SJCRH30 (cell line): ENCODE measurements at places on chromosomes 1 and 21. TPM values are rescaled to one million over a fixed set of nuclear protein-coding genes. Genes with fewer than 3 reads are reported as not detected.
A peak's percentile ranks its signal among the peaks of the same experiment; 100 is the strongest.

DNA sequence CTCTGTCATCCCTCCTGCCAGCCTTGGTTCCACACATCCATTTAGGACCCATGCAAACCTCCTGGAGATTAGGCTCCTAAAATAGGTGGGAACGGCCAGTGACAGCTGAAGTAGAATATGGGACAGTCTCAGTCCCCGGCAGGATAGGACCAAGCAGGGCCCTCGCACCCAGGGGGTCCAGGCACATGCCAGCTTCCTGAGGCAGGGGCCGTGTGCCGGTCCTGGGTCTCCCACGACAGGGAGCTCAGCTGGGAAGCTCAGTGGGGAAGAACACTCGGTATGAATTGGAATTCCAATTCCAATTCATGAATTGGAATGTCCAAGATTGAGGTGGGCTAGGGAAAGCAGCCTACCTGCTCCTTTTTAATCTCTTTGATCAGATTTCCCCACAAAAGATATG is 9.8 kb downstream of the MUL1 start:
- H3K4me3 ChIP-seq = no peak overlapping the region
- DNase-seq = no peak
- peaks cover 11% of the 10 kb centered on the region for H3K4me1 ChIP-seq
- no peaks in the 10 kb centered on the region for H3K27me3 ChIP-seq
- no peak overlapping the region for H3K27ac ChIP-seq

DNA sequence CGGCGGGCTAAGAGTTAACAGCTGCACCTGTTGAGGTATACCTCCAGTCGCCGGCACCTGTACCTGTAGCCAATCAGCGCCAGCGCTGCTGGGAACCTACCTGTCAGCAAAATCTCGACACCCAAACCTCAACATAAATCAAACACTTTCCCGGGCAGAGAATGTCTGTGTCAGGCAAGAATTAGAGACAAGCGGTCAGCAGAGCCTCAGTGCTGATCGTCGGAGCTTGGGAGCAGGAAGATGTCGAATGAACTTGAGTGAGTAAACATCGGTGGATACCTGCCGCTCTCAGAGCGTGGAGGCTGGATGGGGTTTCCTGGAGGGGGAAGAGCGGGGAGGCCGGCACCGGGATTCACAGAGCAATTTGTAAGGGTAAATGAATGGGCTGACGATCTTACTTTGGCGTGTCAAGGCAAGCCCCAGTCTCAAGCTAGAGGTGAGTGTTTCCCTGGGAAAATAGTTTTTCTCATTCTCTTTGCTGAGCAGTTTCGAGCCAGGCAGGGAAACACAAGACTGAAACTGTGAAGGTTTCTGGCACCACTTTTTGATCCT is at the start of gene GRHL3:
GRHL3 (plus strand) TSS at position 46 of the 552 bp plus-strand sequence; CDS start at position 241, 195 bp downstream.
- H3K4me1 ChIP-seq = 0 out of 2 replicates have a peak, but pooled peaks cover 7% of the 10 kb centered on the region
- DNase-seq = no peak
- H3K4me3 ChIP-seq = no peak within 1 kb of the TSS
- H3K27ac ChIP-seq = no peak within 1 kb of the TSS

DNA sequence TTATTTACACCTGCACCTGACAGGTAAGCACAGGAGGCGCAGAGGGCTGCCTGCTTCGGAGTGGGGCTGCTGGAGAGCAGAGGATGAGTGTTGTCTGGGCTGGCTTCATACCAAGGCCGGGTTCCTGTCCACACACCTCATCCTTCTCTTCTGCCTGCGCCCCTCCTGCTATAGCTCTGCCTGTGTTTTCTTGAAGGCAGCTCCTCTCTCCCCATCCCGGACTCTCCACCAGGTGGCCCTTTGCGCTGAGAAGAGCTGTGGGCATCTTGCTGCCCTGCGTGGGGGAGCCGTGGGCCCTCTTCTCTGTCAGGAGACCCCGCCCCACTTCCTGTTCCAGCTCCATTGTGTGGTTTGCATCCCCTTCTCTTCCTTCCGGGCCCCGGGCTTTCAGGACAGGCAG is 35.0 kb downstream of the ARHGEF10L start:
- no peak overlapping the region for H3K27ac ChIP-seq
- H3K27me3 ChIP-seq = no peaks in the 10 kb centered on the region
- no peak overlapping the region for H3K4me3 ChIP-seq
- peaks cover 10% of the 10 kb centered on the region for H3K4me1 ChIP-seq

DNA sequence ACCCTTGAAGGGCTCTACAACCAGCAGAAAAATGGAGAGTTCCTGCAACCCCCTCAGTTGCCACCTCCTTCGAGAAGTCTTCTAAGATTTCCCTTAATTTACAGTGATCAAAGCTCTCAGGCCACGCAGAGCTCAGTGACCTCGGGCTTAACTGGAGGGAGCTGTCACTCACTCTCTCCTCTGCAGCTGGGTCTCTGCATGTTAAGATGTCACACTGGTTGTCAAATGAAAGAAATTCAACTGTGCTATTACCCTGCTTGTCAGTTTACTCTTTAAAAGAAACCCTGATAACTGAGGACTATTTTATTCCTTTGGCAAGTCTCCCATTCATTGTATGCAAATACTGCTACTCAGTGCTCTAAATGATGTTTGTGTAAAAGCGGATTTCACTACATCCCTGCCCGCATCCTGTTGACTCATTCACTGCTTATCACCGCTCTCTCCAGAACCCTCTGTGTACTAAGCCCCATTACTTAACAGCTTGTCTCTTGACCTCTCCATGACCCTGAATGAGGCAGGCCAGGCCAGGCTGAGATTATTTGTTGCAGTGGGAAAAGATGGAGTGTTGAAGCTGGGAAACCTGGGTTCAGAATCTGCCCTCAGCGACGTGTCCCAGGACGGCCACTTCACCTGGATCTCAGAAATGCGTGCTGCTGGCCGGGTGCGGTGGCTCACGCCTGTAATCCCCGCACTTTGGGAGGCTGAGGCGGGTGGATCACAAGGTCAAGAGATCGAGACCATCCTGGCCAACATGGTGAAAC is 13.7 kb downstream of the DHRS3 start:
- H3K27me3 ChIP-seq = no peaks in the 10 kb centered on the region
- H3K36me3 ChIP-seq = no peaks in the 10 kb centered on the region
- H3K4me3 ChIP-seq = no peak overlapping the region
- H3K4me1 ChIP-seq = peaks cover 15% of the 10 kb centered on the region
- peak overlapping the region; percentile 12; the same call in 1 of the 2 replicates for H3K27ac ChIP-seq

GRCh38 chr1:163170975-163171676 is 31.6 kb downstream of the RGS5 start:
- no peaks in the 10 kb centered on the region; the same call in 1 of the 2 replicates for H3K4me1 ChIP-seq
- H3K27ac ChIP-seq = no peak overlapping the region
- H3K4me3 ChIP-seq = no peak overlapping the region
- DNase-seq = peak; percentile 8

- H3K4me1 ChIP-seq = peaks cover 61% of the 10 kb centered on the region
- DNase-seq = peak; percentile 50
- H3K36me3 ChIP-seq = peaks cover 15% of the 10 kb centered on the region
- H3K4me3 ChIP-seq = no peak overlapping the region
- no peaks in the 10 kb centered on the region for H3K27me3 ChIP-seq
These were observed 21.6 kb downstream of the HUNK start for GRCh38 chr21:31894457-31894856.

GRCh38 chr1:247855911-247856310 is 1.1 kb upstream of the TRIM58 start:
- no peak for DNase-seq
- H3K4me3 ChIP-seq = no peak overlapping the region
- H3K27me3 ChIP-seq = no peaks in the 10 kb centered on the region

- H3K27ac ChIP-seq = peak overlapping the region; percentile 100
- peak overlapping the region; percentile 61 for H3K4me3 ChIP-seq
- DNase-seq = no peak
These were observed 3.5 kb downstream of the HDGF start for GRCh38 chr1:156747742-156748669.

GRCh38 chr21:34962136-34962535 is 87.0 kb downstream of the RUNX1 start:
- no peak overlapping the region for H3K27ac ChIP-seq
- no peaks in the 10 kb centered on the region for H3K27me3 ChIP-seq
- no peak overlapping the region for H3K4me3 ChIP-seq

- no peaks in the 10 kb centered on the region for H3K36me3 ChIP-seq
- H3K4me3 ChIP-seq = no peak overlapping the region
- no peaks in the 10 kb centered on the region for H3K4me1 ChIP-seq
- DNase-seq = no peak
- no peaks in the 10 kb centered on the region for H3K27me3 ChIP-seq
- H3K27ac ChIP-seq = no peak overlapping the region
These were observed 167.3 kb downstream of the PDE4B start for GRCh38 chr1:65959896-65960567.

DNA sequence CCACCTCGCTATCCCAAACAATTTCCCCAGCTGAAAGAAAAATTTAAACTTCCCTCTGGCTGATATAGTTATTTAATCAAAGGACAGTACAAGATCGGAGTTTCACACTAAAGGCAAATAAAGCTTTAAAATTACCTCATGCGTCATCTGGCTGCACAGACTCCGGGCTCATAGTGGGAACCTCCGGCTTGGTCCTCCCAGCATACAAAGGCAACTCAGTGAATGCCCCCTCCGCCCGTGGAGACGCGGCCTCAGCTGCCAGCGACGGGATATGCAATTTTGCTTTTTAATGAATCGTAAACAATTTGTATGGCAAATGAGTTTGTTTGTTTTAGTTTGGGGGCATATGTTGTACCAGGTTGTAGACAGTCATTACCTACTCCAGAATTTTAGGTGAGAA is 214.6 kb upstream of the NFIA start:
- H3K4me3 ChIP-seq = no peak overlapping the region
- H3K27me3 ChIP-seq = peaks cover 8% of the 10 kb centered on the region
- no peak for DNase-seq
- H3K36me3 ChIP-seq = no peaks in the 10 kb centered on the region
- H3K27ac ChIP-seq = no peak overlapping the region

DNA sequence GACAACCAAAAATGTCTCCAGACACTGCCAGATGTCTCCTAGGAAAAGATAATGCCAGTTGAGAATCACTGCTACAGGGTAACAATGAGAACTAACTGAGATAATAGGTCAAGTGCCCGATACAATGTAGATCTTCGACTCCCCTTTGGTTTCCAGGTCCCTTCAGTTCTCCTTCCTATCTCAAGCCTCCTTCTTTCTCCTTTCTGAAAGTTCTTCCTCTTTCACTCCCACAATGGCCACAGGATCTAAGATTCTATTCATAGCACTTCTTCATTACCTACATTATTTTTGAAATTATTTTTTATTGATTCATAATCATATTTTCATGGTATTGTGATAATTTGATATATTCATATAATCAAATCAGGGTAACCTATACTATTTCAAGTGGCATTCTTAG is 6.3 kb downstream of the PFDN2 start:
- no peak for DNase-seq
- H3K4me1 ChIP-seq = no peaks in the 10 kb centered on the region
- H3K27ac ChIP-seq = no peak overlapping the region
- H3K36me3 ChIP-seq = peaks cover 16% of the 10 kb centered on the region
- H3K27me3 ChIP-seq = no peaks in the 10 kb centered on the region

DNA sequence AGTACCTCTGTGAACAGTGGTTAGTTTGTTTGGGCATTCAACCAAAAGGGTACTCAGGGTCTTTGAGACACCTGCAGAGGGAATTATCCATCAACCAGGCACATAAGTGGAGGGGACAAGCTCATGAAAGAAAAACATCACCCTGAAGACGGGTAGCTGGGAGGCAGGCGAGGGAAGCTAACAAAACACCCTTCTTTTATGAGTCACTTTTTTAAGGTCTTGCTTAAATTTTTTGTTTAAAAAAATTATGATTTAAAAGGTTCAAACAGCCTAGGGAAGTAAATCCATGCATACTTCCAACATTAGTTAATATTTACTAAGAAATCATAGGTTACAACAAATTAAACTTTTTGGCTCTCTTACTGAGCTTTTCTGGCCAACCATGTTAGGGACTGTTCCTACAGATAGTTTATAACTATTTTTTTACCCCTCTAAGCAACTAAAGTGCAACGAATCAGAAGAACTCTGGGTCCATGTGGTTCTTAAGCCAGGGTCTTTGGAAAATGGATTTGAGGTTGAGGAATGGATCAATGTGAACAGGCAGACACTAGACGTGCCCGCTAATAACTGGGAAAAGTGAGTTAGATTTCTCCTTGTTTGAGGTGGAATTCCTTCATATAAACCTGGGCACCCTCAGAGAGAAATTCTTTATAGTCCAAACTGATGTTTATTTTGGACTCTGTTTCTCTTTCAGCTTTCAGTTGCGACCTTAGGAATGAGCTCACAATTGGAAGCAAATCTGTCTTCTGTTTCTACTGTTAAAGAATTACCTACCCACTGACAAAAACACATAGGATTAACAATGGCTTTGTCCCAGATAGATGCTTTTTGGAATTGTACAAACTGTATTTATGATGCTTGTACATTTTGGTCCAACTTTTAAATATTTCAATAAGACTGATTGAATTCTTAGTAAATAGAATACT is 123.0 kb downstream of the LYPLAL1 start:
- no peaks in the 10 kb centered on the region for H3K4me1 ChIP-seq
- no peak for DNase-seq
- no peak overlapping the region for H3K4me3 ChIP-seq
- no peaks in the 10 kb centered on the region for H3K27me3 ChIP-seq

DNA sequence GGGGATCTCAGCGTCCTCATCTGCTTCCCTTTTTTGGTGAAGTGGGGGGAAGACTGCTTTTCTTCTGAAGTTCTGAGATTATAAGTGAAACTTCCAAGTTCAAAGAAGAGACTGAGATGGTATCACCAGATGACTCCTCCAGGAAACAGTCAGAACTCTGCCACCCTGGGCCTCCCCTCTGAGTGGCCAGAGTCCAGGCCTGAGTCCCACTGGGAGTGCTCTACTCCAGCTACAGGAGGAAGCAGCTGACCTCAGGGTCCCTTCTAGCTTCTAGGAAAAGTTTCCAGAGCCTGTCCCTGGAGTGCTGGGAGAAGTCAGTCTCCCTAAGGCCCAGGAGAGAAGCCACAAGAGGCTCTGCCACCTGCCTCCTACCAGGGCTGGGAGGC is 104.7 kb downstream of the CASZ1 start:
- H3K4me3 ChIP-seq = no peak overlapping the region
- H3K27me3 ChIP-seq = peaks cover 5% of the 10 kb centered on the region; the same call in 1 of the 2 replicates
- H3K36me3 ChIP-seq = no peaks in the 10 kb centered on the region
- no peak overlapping the region for H3K27ac ChIP-seq
- peaks cover 8% of the 10 kb centered on the region for H3K4me1 ChIP-seq

DNA sequence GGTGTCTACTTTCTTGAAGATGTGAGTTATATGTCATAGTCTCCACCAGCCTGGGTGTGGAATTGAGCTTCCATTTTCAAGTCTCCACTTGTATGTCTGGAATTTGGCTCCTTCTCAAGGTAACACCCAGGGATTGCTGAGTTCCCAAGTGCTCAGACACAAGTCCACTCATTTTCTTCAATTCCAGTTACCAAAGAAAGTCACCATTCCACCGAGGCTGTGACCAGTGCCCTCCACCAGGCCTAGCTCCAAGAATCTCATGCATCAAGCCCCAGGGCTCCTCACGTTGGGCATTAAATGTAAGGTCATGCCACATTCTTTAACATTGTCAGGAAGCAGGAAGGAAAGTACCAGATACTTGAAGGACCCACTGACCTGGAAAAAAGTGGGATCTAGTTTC is 2.4 kb upstream of the RAB4A start:
- no peak overlapping the region for H3K27ac ChIP-seq
- H3K4me3 ChIP-seq = no peak overlapping the region
- H3K4me1 ChIP-seq = peaks cover 12% of the 10 kb centered on the region; the same call in 1 of the 2 replicates
- no peaks in the 10 kb centered on the region for H3K36me3 ChIP-seq
- no peak for DNase-seq

Gene ILDR2
- 0.69 and 0.91 TPM in 2 replicates for total RNA-seq

Gene RNU1-3
- total RNA-seq = under 0.01 TPM in 2 replicates

Gene SYTL1
- total RNA-seq = 0.20 and 0.47 TPM in 2 replicates

Gene KIF26B
- 14.4 and 14.9 TPM in 2 replicates for total RNA-seq

Gene ARMH1
- not detected in 2 replicates for total RNA-seq

Gene VASH2
- total RNA-seq = 129 and 153 TPM in 2 replicates

Gene SELE
- not detected in 2 replicates for total RNA-seq

Gene TMEM81
- 3.9 and 4.5 TPM in 2 replicates for total RNA-seq
